Dermis blood vessel endothelial cell (primary cell): ENCODE measurements at places on chromosomes 2 and 18.
A peak's percentile ranks its signal among the peaks of the same experiment; 100 is the strongest.

DNA sequence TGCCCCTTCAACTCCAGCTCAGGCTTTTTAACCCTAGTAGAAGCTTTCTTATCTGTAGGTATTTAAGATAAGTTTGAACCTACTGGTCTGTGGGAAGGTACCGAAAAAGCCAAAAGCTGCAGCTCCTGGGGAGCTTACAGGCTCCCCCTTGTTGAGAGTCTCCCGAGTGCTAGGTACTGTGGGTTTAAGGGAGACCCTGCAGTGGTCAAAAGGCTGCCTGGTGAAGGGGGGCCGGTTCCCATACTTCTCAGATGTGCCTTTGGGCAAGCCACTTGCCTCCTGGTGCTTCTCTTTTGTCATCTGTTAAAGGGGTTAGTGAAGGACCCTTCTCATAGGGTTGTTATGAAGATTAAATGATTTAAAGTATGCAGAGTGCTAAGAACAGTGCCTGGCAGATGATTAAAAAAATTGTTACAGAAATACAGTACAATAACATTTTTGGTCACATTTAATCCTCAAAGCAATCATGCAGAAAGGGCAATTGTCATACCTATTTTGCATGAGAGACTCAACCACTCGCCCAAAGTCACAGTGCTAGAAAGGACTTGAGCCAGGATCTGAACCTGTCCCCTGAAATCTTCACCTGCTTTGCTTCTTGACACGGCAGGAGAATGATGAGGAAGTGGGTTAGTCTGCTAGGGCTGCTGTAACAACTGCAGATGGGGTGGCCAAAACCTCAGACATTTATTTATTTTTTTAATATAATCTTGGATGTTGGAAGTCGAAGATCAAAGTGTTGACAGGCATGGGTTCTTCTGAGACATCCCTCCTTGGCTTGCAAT, 62.5 kb downstream of the NEDD4L start:
- DNase-seq, result no peak

DNA sequence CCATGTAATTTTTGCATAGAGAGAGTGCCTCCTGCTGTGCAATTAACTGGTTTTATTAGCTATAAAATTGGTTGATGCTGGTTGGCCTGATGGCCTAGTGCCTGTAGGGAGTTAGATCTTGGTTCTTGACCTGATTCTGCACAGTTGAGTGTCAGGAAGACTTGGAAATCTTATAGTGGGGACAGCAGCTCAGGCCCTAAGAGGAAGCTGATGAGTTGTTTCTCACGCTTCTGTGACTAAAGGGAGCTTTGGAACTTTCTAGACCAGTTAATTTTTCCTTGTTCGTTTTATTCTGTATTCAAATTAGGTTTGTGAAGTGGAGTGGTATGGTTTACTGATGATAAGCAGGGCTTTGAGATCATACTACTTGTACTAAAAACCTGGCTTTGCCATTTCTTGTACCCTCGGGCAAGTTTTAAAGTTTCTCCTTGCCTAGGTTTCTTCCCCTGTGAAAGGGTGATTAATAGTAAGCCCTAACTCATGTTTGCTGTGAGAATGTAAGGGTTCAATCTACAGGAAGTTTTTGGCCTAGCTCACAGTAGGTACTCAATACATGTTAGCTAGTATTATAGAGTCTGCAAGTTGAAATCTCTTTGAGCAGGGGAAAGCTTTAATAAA, 82.1 kb downstream of the MAP3K20 start:
- no peak for DNase-seq

- no peak for DNase-seq
Observed at GRCh38 chr2:140359056-140359771, 1579.0 kb upstream of the NXPH2 start.

DNA sequence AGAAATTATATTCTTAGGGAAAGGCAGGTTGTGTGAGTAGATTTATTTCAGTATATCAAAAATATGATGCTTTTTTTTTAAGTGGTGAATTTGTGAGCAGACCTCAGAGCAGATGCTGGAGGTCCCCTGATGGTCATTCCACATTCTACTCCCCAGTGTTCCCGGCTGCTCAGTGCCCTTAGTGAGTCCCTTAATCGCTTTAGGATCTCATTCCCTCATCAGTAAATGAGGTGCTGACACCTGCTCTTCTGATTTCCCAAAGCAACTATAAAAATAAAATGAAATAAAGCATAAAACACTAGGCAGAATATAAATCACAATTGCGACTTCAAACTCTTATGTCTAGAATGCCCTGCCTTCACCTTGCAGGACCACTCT, 216.2 kb upstream of the TNP1 start:
- no peak for DNase-seq

- DNase-seq, result no peak
Observed at GRCh38 chr18:79005653-79006052, 26.0 kb downstream of the SALL3 start.

DNA sequence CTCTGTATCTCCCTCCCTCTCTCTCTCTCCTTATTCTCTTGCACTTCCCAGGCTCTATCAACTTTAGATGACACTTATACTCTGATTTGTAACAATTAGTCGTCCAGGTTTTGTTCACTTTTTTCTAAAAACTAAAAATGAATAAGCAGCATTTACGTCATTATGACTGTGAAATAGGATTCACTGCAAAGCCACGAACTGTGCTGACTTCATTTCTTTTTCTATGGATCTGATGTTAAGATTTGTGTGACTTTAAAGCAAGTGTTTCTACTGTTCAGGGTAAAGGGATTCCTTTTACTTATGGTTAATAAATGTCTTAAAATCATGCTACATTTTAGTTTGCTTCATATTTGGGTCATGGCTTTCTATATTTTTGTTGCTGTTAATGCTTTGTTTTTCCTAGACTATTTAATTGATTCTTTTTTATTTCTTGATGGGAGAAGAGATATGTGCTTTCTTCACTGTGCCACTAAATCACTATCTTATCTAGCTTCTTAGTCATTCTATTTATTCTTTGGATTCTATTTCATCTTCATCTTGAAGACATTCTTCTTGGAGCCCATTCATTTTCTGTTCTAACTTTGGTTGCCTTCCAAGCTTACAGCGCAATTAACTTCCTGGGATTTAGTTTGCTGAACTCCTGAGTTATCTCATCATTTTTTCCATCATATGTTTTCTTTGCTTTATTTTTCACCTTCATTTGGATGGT, 480.4 kb upstream of the TRIB2 start:
- DNase-seq, result no peak

- DNase-seq, result peak; percentile 57
Observed at GRCh38 chr2:152580714-152581113, 136.5 kb downstream of the PRPF40A start.

GRCh38 chr2:220703279-220703678, 868.8 kb downstream of the EPHA4 start:
- DNase-seq, result no peak

DNA sequence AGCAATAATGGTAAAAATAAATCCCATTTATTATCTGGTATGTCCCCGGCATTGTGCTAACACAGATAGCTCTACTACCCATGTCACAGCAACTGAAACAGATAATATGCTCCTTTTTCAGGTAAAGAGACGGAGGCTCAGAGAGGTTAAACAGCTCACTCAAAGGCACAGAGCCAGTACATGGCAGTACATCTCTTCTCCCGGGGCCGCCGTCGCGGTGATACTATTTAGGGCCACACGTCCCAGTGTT, 693 bp upstream of the PDK1 start:
- no peak for DNase-seq

DNA sequence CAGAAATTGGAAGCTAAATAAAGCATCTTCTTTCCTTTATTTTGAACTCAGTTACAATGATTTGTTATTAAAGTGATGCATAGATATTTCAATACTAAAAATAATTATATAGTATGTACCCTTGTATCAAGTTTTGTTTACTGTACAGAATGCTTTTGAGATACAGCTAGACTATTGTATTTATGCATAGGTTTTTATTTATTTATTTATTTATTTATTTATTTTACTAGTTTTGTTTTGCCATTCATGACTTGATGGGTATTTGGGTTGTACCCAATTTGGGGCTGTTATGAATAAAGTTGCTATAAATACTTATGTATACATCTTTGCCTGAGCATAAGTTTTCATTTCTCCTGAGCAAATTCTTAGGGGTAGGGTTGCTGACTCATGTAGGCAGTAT, 118.7 kb upstream of the NXPH2 start:
- no peak for DNase-seq

GRCh38 chr18:27062802-27063201, 122.3 kb downstream of the CHST9 start:
- no peak for DNase-seq

DNA sequence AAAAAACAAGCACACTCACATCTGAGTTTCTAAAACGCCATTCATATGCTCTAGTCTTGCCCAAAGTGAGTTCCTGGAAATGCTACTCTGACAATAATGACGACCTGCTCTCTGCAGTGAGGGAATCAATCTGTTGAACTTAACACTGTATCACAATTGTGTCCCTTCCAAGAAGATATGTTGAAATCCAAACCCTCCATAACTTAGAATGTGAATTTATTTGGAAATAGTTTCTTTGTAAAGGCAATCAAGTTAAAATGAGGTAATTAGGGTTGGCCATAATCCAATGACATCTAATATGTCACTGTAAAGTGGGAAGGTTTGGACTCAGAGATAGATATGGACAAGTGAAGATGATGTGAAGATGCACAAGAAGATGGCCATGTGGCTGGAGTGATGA, 264.5 kb downstream of the CD226 start:
- no peak for DNase-seq

- DNase-seq, result peak; percentile 43
Observed at GRCh38 chr2:165902934-165903333, 50.6 kb downstream of the TTC21B start.

- DNase-seq, result no peak
Observed at GRCh38 chr18:65279668-65280305, 471.0 kb upstream of the CDH7 start.

GRCh38 chr2:207066791-207067460, 98.8 kb downstream of the KLF7 start:
- no peak for DNase-seq

GRCh38 chr2:241759067-241759807, 17.4 kb upstream of the GAL3ST2 start:
- DNase-seq, result no peak

DNA sequence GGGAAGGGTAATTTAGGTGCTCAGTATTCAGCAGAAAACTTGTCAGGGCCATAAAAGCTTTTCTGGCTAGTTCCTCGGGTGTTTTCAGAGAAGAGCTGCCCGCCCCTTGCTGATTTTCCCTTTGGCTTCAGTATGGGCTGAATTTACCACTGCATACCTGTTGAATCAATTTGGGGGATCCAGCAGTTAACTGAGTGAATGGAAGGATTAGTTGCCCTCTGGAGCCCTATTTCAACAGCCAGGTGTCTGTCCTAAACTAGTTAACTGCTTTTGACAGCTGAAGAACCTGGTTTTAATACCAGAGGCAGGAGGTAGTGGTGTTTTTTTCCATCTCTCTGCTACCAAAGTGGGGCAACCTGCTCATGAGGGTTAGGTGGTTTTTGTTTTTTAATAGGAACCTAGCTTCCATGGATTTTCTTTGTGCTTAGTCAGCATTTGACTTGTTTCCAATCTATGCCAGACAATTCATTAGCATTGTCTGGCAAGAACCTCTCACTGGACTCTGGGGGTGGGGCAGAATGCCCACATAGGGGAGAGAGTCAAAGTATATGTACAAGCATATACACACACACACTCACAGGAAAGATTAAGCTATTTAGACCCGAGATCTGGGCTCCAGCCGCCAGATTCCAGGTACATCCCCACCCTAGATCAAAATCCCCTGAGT, 166.5 kb upstream of the SIX3 start:
- DNase-seq, result no peak

- DNase-seq, result no peak
Observed at GRCh38 chr2:71538241-71538640, 84.9 kb downstream of the DYSF start.

DNA sequence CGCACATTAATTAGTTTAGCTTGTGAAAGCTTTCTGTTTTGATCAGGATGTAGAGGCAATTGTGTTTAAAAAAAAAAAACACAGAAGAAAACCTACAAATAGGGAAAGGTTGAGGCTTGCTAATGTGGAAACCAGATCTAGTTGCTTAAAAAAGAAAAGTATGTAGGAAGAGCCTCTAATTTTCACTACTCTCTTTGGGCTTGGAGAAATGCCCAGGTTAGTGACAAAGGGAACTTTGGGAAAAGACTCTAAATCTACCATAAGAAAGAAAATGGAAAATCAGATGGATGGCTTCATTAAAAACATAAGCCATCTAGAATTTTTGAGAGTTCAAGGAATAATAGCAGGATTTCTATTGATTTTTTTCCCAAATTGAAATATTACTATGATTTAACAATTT, 47.3 kb upstream of the SLC38A11 start:
- DNase-seq, result no peak

- DNase-seq, result no peak
Observed at GRCh38 chr2:205948883-205949282, 137.1 kb downstream of the INO80D start.

- no peak for DNase-seq
Observed at GRCh38 chr2:195594919-195595694, 61.9 kb upstream of the SLC39A10 start.

- no peak for DNase-seq
Observed at GRCh38 chr2:84556190-84556589, 39.9 kb downstream of the DNAH6 start.

GRCh38 chr2:204972606-204973336, 427.5 kb downstream of the PARD3B start:
- no peak for DNase-seq

DNA sequence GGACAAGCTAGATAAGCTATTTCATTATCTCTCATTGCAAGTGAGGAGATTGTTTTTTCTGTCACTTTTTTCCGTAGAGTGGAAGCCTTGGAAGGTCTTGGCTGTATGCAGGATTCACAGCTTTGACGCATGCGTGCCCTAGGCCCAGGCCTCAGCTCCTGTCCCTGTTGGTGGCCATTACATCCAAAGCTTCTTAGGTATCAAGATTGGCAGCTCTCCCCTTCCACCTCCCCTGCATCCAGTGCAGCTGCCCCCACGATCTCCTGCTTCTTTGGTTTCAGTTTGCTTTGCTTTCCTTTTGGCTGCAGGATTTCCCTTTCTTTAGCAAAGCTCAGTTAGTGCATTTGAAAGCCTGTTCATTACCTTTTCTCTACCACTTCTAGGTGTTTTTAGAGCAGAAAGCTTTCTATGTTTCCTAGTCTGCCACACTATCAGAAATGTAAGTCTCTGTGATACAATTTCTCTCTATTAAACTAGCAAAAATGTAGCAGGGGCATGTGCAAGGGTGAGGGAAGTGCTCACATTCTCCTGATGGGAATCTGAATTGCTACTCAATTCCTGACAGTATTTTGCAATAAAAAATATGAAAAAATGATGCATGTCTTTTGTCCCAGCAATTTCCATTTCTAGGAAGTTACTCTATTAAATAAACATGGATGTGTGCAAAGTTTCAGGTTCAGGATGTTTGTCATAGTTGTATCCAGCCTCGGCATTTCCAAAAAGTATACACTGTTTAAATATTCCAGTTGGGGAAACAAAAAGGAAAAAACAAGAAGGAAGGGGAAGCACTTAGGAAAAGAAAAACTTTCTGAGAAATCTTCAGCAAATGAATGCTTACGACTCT, 91.2 kb downstream of the LIPG start:
- no peak for DNase-seq
